ENCODE measurements at places on chromosomes 7 and 10. TPM values are rescaled to one million over a fixed set of nuclear protein-coding genes. Genes with fewer than 3 reads are reported as not detected.

DNA sequence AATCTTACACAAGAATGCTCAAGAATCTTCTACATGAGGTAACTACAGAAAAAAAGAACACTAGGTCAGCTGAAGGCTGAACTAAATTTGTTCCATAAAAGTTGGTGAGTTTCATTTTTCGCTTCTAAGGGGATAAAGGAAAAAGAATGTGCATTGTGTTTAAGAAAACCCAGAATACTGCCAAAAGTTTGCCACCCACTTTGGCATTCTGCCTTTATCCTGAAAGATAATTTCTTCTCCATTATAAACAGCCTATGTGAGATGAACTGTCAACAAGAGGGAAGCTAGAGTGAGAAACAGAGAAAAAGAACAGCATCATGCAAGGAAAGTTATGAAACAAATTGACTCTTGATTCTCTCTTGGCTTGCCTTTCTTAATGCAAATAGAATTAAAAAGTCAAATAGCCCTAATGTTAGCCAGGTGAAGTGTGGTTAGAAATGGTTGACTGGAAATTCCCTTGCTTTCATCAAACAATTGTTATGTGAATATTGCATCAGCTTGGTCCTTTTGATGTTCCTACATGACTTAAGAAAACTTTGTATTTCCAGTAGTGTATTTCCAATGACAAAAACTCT, 25.8 kb downstream of the STEAP1 start:
- H3K27me3 ChIP-seq, result no peaks in the 10 kb centered on the region
- DNase-seq, result no peak
- no peak overlapping the region for H3K27ac ChIP-seq
- H3K36me3 ChIP-seq, result no peaks in the 10 kb centered on the region
- no peak overlapping the region for H3K4me3 ChIP-seq

Gene UNCX
- not detected for total RNA-seq

GRCh38 chr10:133415752-133416151, 8.7 kb downstream of the SPRN start:
- H3K4me1 ChIP-seq, result no peaks in the 10 kb centered on the region
- H3K4me3 ChIP-seq, result no peak overlapping the region
- peak; percentile 80 for DNase-seq
- no peak overlapping the region for H3K27ac ChIP-seq
- H3K27me3 ChIP-seq, result no peaks in the 10 kb centered on the region

GRCh38 chr10:11869743-11870460, 46.7 kb downstream of the PROSER2 start:
- no peak overlapping the region for H3K4me3 ChIP-seq
- peaks cover 2% of the 10 kb centered on the region for H3K36me3 ChIP-seq
- no peak for DNase-seq

DNA sequence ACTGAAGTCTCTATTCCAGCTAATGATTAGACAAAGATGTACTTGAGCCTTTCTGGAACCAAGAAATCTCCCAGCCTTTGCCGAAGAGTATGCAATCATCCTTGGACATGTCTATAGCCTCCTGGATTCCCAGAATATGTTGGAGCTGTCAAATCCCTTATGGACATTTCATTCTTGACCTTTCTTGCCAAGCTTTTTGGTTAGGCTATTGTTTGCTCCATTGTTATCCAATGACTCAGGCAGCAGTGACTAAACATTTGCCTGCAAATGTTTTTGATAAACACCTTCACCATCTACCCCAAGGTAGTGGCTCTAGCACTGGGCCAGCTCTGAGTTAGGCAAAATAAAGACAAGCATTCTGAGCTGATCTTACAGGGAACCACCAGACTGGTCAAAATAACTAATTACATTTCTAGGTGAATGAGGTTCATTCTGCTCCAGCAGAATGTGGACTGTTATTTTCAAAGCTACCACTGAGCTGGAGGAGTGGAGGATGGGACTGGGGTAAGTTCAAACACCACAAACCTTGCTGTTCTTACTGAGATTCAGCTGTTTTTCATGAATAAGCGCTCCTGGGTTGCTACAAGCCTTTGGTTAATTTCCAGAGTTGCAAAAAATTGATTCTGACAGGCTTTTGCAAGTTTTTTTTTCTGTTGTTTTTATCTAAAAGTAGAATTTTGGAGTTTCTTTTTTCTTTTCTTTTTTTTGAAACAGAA, 81.0 kb downstream of the TMEM270 start:
- DNase-seq, result no peak
- no peak overlapping the region for H3K4me3 ChIP-seq
- H3K27ac ChIP-seq, result no peak overlapping the region
- no peaks in the 10 kb centered on the region for H3K4me1 ChIP-seq
- H3K27me3 ChIP-seq, result peaks cover 1% of the 10 kb centered on the region

DNA sequence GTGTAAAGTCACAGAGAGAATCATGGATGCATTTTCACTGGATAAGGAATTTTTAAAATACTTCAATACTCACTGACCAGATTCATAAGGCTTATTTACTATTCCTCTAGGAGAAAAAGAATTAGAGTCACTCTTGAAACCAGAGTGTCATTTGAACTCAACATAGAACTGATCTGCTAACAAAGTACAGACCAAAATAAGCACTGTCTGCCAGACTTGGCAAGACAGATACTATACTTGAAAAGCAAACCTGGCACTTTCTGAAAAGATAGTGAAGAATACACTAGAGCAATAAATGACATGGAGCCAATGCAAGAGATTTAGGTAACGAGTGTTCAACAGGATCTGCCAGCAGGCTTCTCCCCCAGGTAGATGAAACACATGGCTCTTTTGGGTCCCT, 215.3 kb downstream of the CHCHD3 start:
- DNase-seq, result no peak
- no peak overlapping the region for H3K4me3 ChIP-seq
- H3K27ac ChIP-seq, result no peak overlapping the region
- peaks cover 14% of the 10 kb centered on the region for H3K4me1 ChIP-seq
- no peaks in the 10 kb centered on the region for H3K27me3 ChIP-seq

DNA sequence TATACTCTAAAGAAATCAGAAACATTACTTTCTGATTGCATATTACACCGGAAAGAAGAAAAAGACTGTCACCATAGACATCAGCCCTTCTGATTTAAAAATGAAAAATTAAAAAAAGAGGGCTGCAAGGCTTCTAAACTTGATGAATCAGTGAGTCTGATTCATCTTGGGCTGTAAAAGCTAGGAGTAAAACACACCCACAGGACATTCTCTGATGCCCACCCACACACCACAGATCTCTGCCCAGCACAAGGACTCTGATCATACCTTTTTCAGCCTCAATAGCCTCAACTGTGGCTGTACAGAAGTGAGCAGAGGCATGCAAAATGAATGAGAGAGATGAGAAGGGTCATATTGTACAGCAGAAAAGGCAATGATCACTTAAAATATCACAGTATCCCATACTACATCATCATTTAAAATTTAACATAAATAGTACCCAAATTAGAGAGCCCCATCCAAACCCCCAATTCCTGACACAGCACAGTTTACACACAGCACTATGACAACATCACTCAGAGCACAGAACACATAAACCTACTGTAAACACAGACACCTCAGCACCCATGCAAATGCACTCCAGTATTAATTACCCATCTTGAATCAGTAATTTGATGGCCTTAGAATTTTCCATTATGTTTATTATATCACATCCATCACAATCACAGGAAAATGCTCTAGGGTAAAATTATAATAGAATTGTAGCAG, 6.4 kb upstream of the MSS51 start:
- DNase-seq, result no peak
- peaks cover 6% of the 10 kb centered on the region for H3K4me1 ChIP-seq
- peaks cover 38% of the 10 kb centered on the region for H3K36me3 ChIP-seq
- no peaks in the 10 kb centered on the region for H3K27me3 ChIP-seq
- no peak overlapping the region for H3K4me3 ChIP-seq

Gene HMX2
- total RNA-seq, result not detected

DNA sequence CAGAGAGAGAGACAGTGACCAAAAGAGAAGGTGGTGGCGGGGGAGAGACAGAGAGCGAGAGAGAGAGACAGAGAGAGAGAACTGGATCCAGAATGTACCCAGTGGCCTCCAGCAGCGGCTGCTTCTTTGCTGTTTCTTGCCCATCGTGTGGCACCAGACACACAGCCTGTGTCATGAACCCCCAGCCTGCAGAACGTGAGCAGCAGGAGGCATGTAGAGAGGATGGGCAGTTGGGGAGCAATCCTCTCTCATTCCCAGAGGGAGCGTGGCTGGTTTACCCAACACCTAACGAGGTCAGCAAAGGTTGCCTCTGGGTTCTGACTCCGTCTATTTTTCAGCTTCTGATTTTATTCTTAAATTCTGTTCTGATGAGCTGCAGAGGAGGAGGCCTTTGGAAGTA, 168.1 kb downstream of the ADARB2 start:
- H3K27ac ChIP-seq, result no peak overlapping the region
- H3K4me1 ChIP-seq, result peaks cover 3% of the 10 kb centered on the region
- no peak overlapping the region for H3K4me3 ChIP-seq
- H3K27me3 ChIP-seq, result peaks cover 23% of the 10 kb centered on the region
- no peak for DNase-seq

Gene PLEKHS1
- total RNA-seq, result 0.11 TPM

Gene TSPAN33
- total RNA-seq, result 0.39 TPM

DNA sequence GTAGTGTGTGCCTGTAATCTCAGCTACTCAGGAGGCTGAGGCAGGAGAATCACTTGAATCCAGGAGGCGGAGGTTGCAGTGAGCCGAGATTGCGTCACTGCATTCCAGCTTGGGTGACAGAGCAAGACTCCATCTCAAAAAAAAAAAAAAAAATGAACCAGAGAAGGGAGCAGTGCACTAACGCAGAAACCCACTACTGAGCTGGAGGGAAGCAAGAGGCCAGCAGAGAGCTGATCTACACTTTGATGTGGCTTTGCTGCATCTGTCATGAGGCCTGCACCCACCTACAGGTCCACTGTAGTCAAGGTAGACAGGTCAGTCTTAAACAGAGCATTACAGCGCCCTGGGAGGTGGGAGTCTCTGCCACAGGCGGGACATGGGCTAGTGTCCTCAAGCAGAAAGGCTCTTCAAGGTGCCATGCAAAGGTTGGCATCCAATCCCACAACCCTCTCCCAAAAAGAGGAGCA, 30.0 kb downstream of the MAT1A start:
- H3K4me1 ChIP-seq, result no peaks in the 10 kb centered on the region
- H3K27me3 ChIP-seq, result peaks cover 15% of the 10 kb centered on the region
- peak; percentile 38 for DNase-seq
- no peaks in the 10 kb centered on the region for H3K36me3 ChIP-seq
- no peak overlapping the region for H3K4me3 ChIP-seq

Gene TAS2R4
- total RNA-seq, result 2.2 TPM

DNA sequence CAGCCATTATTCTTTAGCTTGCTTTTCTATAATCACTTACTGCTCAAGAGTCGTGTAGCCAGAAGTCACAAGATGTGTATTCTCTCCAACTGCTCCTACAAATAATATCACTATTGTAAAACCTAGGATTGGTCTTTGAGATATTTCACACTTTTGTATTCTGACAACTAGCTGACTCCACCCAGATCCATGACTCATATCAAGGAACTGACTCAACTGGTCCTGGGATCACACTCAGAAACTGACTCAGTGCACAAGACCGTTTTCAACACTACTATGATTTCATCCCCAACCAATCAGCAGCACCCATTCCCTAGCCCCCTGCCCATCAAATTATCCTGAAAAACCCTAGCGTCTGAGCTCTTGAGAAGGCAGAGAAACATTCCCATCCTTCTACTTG, 56.5 kb upstream of the ORC5 start:
- no peak overlapping the region for H3K27ac ChIP-seq
- no peaks in the 10 kb centered on the region for H3K4me1 ChIP-seq

GRCh38 chr7:25124465-25125136, 459 bp downstream of the CYCS start:
- peaks cover 18% of the 10 kb centered on the region for H3K36me3 ChIP-seq
- H3K4me3 ChIP-seq, result peak overlapping the region; percentile 100
- no peaks in the 10 kb centered on the region for H3K27me3 ChIP-seq

Gene ZC3HAV1L
- not detected for total RNA-seq

DNA sequence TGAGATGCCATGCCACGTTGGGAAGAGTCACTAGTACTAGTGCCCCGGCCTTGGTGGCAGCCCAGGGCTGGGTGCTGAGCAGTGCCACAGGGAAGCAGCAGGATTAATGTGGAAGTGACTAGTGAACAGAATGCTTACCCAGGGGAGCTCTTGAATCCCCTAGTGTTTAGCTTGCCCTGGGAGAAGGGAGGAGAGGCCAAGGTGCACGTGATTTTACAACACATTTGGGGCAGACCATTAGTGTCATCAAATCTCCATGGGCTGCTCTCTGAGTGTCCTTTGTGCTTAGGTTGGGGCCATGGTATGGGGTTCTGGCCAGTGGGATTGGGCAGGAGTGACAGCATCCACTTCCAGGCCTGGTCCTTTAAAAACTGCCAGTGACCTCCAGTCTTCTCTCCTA, 37.5 kb downstream of the ARHGAP22 start:
- peaks cover 4% of the 10 kb centered on the region for H3K27me3 ChIP-seq
- no peak overlapping the region for H3K27ac ChIP-seq
- H3K4me1 ChIP-seq, result no peaks in the 10 kb centered on the region

Gene SEC31B
- 19.6 TPM for total RNA-seq

DNA sequence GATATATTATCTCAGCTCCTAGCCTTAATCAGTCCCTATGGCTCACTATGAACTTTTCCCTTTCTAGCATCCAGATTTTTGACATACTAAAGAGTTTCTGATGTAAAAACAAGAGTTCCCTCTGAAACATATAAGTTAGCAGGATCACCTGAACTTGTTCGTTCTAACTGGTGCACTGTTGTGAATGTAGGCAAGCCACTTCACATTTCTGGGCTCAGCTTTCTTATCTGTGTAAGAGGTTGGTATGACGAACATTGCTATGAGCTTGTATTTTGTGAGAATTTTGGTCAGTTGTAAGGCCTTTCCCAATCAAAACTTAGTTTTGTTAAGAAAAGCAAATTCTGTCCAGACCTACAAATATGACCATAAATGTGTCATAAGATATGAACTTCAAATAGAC, 46.1 kb downstream of the MAGI2 start:
- no peaks in the 10 kb centered on the region for H3K27me3 ChIP-seq
- H3K36me3 ChIP-seq, result no peaks in the 10 kb centered on the region
- no peak for DNase-seq

Measured in osteocyte (in vitro differentiated cells).